Ascending aorta (tissue), 2 donors: ENCODE measurements at places on chromosomes 13 and 19.

DNA sequence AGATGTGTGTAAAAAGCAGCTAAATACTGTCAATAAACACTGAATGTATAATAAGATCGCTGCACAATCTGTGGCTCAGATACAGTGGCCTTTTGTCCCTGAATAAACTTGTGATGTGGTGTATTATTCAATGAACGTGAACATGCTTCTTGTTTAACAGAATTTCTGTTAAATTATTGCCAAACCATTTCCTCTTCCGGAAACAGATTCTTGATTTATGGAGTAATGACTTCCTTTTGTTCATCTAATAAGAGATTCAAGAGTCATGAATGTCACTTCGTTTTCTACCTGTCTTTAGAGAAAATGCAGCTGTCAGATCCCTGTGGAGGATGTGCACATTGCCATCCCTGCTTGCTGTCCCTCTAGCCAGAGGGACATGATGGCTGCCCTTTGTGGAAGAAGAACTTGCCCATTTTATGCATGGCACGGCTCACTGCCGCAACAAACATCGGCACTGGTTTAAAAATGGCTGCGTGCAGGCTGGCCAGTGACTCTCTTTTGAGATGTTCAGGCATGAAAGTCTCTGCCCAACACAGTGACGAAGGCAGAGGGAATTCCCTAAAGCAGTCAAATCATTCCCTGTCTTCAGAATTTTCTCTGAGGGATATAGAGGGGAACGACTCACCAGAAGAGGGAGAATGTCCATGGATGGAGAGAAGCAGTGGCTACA lies 3.1 kb upstream of the TNFSF13B start:
- no peak for DNase-seq

DNA sequence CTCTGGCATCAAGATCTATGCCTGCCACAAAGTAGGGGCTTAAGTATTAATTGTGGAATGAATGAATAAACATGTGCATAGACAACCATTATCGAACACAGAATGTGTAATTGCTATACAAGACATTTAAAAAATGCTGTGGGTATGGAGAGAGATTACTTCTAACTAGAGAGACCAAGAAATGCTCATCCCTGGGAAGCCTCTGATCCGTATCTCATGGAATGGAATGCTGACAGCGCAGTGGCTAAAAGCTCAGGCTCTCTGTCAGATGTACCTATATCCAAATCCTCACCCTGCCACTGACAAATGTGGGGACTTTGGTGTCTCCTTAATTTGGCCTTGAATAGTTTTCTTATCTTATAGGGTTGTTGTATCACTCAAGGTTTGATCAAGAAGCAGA lies 22.7 kb upstream of the MBNL2 start:
- no peak for DNase-seq

GRCh38 chr13:97225533-97225932 lies 3.4 kb downstream of the MBNL2 start:
- no peak for DNase-seq

GRCh38 chr13:71672512-71672911 lies 194.5 kb downstream of the DACH1 start:
- no peak for DNase-seq

DNA sequence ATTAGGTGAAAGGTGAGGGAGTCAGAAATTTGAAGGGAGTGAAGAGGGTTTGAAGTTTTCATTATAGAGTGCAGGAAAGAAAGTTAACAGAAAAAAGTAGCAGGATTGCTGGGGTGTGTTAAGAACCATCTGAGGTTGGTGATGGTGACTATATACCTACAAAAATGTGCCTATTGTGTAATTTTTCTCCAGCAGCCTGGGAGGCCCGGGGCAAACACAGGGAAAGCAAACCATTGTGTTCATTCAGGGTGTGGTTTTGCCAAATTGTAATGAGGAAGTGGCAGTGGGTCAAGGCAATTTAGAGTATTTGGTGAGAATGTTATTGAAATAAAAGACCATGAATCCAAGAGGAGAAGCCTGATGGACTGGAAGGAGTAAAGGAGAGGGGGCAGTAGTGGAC lies 8.2 kb upstream of the SUCLA2 start:
- no peak for DNase-seq

DNA sequence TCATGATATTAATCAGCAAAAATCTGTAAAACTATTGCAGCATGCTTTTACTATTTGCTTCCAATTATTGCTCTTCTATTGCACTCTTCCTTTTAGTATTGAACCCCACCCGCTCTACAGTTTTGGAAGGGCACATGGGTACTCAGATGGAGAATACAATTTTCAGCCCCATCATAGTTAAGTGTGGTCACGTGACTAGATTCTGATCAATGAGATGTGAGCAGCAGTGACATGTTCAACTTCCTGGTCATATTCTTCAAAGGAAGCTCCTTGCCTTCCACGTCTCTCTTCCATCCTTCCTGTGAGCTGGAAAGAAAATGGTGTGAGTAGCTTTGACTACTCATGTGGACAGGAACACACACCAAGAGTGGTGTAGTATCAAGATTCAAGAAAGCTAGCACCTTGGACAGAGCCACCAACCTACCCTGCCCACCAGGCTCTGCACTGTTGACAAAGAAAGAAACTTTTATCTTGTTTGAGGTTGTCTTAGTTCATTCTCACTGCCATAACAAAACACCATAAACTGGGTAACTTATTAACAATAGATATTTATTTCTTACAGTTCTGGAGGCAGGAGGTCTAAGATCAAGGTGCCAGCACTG lies 3.8 kb upstream of the FGF14 start:
- DNase-seq = no peak

- no peak for DNase-seq
These were observed 26.5 kb downstream of the GPR18 start for GRCh38 chr13:99231721-99232120.

GRCh38 chr19:41612483-41612882 lies 14.4 kb downstream of the CEACAM4 start:
- DNase-seq = no peak

GRCh38 chr13:112067116-112067741 lies at the start of gene SOX1:
Gene SOX1, plus strand, starts transcription at chr13:112067149. Its CDS starts 510 bp downstream, at chr13:112067659.
- DNase-seq = no peak

- DNase-seq = no peak
These were observed 3.3 kb downstream of the ICAM5 start for GRCh38 chr19:10292789-10293636.

DNA sequence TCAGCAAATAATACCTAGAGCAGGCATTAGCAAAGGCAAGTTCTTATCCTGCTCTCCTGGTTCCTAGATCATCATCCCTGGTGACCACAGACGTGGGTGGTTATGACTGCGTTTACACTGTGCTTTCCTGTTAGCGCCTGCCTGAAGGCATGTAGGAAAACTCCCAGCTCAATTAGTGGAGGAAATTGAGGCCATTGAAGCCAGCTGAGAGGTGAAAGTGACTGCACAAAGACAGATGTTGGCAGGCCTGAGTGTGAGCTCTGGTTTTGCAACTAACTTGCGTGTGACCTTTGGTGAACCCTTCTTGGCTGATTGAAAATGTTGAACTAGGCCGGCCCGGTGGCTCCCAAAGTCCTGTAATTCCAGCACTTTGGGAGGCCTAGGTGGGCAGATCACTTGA lies 17.5 kb upstream of the NWD1 start:
- DNase-seq = no peak

DNA sequence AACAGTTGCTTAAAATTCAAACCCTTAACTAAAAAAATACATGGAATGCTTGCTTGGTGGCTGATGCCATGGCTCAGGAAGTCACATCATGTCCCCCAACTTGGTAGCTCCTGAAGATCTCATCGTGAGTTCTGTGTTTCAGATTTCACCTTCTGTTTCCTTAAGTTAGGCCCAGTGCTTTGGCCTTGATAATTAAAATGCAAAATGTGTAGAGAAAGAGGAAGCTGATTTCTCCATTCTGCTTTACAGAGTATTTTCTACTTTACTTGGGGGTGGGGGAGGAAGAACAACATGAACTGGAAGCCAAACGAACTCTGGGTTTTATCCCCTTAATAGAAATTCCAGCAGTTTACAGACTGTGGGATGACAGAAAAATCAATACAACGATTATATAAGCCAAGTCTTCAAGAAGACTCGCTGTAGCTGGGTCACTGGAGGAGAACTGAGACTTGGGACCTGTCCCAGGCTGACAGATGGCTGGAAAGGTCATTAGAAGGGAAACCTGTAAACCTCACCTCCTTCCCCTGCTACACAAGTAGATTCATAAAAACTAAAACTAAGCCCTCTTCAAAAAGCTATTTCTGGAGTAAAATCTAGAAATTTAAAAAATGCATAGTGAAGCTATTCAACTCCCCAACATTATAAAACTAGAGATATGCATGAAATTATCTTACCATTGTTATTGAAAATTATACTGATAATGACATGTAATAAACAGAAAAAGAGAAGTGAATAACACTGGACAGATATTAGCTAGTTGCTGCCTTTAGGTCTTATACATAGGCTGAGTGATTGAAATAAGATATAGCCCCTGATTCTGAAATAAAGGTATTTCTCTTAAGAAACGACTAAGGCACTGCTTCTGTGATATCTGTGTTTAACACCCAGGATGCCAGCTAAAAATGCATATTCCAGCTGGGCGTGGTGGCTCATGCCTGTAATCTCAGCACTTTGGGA lies 22.1 kb upstream of the GGACT start:
- DNase-seq = no peak

DNA sequence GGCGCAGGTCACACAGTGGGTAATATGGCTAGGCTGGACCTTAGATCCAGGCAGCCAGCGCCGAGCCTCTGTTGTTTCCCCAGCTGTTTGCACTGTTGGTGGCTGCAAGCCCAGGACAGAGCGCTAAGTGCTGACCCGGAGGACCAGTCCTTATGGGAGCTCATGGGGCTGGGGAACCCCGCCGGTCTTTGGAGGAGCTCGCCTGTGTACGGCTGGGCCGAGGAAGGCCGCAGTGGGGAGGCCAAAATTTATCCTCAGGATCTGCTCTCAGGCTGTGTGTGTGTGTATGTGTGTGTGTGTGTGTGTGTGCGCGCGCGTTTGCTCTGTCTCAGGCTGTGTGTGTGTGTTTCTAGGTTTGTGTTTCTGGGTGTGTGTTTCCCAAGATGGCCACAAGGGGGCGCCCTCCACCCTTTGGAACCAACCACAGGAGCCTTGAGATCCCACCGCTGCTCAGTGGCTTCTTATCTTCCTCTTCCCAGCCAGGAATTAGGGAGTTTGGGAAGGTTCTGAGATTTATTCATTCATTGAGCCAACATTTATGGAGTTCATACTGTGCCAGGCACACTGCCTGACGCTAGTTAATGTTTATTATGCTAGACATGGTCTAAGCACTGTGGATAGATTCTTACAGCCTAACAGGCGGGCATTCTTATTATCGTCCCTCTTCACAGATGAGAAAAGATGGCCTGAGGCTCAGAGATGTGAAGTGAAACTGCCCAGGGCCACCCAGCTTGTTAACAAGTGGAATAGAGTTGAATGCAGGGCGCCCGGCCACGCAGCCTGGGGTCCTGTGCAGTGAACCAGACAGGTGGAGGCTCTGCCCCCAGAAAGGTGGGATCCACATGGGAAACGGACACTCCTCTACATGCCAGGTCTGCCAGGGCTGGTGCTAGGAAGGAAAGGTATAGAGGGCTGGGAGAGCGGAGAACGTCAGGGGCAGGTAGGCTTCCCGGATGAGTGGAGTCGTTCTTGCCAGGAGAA lies 13.0 kb downstream of the PGLYRP1 start:
- no peak for DNase-seq

- DNase-seq = no peak
These were observed 23.5 kb upstream of the SLC15A1 start for GRCh38 chr13:98775844-98776598.

GRCh38 chr19:11321191-11322126 lies 18.0 kb downstream of the RAB3D start:
- no peak for DNase-seq

- no peak for DNase-seq
These were observed 90.8 kb downstream of the SLC7A1 start for GRCh38 chr13:29504691-29505090.
